Right atrium auricular region (tissue), 2 donors: ENCODE measurements at places on chromosomes 3 and 15. TPM values are rescaled to one million over a fixed set of nuclear protein-coding genes. Genes with fewer than 3 reads are reported as not detected.
A peak's percentile ranks its signal among the peaks of the same experiment; 100 is the strongest.

DNA sequence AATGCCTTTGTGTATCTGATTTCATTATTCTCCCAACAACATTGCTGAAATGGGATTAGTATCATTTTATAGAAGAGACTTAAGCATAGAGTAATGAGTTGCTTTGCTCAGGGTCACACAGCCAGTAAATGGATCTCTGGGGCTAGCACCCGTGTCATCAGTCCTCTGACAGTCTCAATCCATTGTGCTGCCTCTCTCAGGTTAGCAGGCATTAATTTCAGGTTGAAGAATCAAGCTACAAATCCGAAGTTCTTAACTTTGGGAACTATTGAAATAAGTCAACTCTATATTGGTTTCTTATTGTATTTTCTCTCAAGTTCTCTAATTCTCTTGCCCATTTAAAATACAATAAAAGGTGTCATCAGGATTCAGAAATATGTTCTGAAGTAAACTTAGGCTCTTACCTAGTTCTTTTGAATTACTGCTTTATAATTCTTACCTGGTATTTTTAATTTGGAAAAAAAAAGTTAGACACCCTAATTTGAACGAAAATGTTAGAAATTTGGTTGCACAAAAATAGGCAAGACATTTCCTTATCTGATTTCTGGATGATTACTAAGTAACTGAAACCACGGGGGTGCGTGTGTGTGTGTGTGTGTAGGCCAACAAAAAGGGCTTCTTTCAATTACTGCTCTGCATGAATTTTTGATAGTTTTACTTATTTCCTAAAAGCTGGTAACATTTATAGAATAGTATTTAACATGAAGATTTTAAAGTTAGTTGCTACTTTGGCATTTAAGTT is 189.8 kb downstream of the MBNL1 start:
- no peaks in the 10 kb centered on the region for H3K27me3 ChIP-seq
- H3K4me3 ChIP-seq: no peak overlapping the region
- DNase-seq: no peak
- H3K27ac ChIP-seq: no peak overlapping the region
- peaks cover 57% of the 10 kb centered on the region for H3K36me3 ChIP-seq
- no peaks in the 10 kb centered on the region for H3K4me1 ChIP-seq

GRCh38 chr15:98727115-98728040 is 79.0 kb downstream of the IGF1R start:
- DNase-seq: peak; percentile 96
- H3K36me3 ChIP-seq: no peaks in the 10 kb centered on the region
- H3K4me1 ChIP-seq: peaks cover 89% of the 10 kb centered on the region
- H3K27ac ChIP-seq: peak overlapping the region; percentile 89
- no peaks in the 10 kb centered on the region for H3K27me3 ChIP-seq

GRCh38 chr3:196341137-196341536 is 2.9 kb upstream of the TM4SF19 start:
- H3K4me3 ChIP-seq: no peak overlapping the region
- no peaks in the 10 kb centered on the region for H3K36me3 ChIP-seq
- H3K27me3 ChIP-seq: no peaks in the 10 kb centered on the region
- H3K4me1 ChIP-seq: no peaks in the 10 kb centered on the region

Gene AMOTL2
- 119 TPM for total RNA-seq

- H3K36me3 ChIP-seq: no peaks in the 10 kb centered on the region
- DNase-seq: no peak
- H3K27ac ChIP-seq: no peak overlapping the region
- H3K4me1 ChIP-seq: no peaks in the 10 kb centered on the region
- no peak overlapping the region for H3K4me3 ChIP-seq
These were observed 2.2 kb downstream of the ZBED2 start for GRCh38 chr3:111592936-111593335.

DNA sequence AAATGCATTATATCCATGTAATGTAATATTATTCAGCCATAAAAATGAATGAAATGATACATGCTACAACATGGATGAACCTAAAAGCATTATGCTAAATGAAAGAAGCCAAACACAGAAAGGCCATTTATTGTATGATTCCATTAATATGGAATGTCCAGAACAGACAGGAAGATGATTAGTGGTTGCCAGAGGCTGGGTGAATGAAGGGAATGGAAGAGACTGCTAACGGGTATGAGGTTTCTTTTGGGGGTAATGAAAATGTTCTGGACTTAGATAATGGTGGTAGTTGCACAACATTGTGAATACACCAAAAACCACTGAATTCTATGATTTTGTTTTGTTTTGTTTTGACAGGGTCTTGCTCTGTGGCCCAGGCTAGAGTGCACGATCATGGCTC is 61.6 kb upstream of the MAP4 start:
- peak overlapping the region; percentile 48 for H3K27ac ChIP-seq
- H3K27me3 ChIP-seq: no peaks in the 10 kb centered on the region
- no peak overlapping the region for H3K4me3 ChIP-seq
- H3K4me1 ChIP-seq: no peaks in the 10 kb centered on the region
- DNase-seq: no peak

GRCh38 chr3:22098021-22098420 is 347.0 kb upstream of the ZNF385D start:
- no peaks in the 10 kb centered on the region for H3K27me3 ChIP-seq
- H3K4me3 ChIP-seq: no peak overlapping the region
- DNase-seq: no peak
- no peak overlapping the region for H3K27ac ChIP-seq

DNA sequence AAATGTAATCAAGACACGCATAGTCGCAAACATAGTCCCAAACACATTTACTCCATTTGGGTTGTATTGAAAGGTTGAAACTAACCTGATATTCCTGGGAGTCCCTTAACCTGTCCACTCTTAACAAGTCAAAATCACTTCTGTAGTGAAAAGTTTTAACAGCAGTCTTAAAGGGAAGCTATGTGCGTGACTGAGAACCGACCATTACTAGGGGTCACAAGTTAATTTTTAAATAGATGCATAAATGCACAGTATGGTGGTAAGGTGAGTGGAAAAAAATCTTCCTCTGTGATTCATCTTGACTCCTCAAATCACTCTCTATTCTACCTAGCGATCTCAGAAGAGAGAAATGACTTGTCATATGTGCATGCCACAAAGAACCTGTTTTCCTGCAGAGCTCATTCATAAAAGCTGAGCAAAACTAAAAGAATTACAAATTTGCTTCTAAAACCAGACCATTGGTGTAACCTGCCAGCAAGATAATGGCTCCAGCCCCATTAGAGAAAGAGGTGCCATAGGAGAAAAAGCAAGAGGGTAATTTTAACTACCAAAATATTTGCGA is 4.8 kb downstream of the GPR15 start:
- H3K4me1 ChIP-seq: no peaks in the 10 kb centered on the region
- no peaks in the 10 kb centered on the region for H3K36me3 ChIP-seq
- no peak overlapping the region for H3K27ac ChIP-seq
- no peak for DNase-seq

- no peak for DNase-seq
- no peak overlapping the region for H3K27ac ChIP-seq
- no peaks in the 10 kb centered on the region for H3K27me3 ChIP-seq
- H3K4me1 ChIP-seq: no peaks in the 10 kb centered on the region
- H3K36me3 ChIP-seq: no peaks in the 10 kb centered on the region
These were observed 9.0 kb upstream of the STRIT1 start for GRCh38 chr3:155302481-155302880.

Gene CCDC39
- total RNA-seq: not detected

Gene RSRC1
- total RNA-seq: 42.5 TPM

Gene NR2E3
- not detected for total RNA-seq

DNA sequence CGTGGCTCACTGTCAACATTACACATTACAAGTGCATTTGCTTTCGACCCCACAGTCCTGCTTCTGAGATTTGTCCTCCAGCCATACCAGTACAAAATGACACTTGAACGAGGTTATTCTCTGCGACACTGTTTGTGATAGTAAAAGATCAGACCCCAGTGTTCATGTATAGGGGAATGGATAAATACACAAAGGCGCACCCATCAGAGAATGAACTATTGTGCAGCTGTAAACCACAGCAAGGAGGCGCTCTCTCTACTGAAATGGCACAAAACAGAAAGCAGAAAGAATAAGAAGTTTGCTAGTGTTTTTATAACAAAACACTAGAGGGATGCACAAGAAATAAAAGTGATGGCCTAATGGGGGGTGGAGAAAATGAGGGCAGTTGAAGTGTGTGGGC is 4.9 kb upstream of the CHSY1 start:
- no peak overlapping the region for H3K27ac ChIP-seq
- H3K27me3 ChIP-seq: no peaks in the 10 kb centered on the region
- H3K36me3 ChIP-seq: no peaks in the 10 kb centered on the region
- no peak for DNase-seq

Gene C15orf39
- 5.9 TPM for total RNA-seq

Gene POC1A
- 0.78 TPM for total RNA-seq

DNA sequence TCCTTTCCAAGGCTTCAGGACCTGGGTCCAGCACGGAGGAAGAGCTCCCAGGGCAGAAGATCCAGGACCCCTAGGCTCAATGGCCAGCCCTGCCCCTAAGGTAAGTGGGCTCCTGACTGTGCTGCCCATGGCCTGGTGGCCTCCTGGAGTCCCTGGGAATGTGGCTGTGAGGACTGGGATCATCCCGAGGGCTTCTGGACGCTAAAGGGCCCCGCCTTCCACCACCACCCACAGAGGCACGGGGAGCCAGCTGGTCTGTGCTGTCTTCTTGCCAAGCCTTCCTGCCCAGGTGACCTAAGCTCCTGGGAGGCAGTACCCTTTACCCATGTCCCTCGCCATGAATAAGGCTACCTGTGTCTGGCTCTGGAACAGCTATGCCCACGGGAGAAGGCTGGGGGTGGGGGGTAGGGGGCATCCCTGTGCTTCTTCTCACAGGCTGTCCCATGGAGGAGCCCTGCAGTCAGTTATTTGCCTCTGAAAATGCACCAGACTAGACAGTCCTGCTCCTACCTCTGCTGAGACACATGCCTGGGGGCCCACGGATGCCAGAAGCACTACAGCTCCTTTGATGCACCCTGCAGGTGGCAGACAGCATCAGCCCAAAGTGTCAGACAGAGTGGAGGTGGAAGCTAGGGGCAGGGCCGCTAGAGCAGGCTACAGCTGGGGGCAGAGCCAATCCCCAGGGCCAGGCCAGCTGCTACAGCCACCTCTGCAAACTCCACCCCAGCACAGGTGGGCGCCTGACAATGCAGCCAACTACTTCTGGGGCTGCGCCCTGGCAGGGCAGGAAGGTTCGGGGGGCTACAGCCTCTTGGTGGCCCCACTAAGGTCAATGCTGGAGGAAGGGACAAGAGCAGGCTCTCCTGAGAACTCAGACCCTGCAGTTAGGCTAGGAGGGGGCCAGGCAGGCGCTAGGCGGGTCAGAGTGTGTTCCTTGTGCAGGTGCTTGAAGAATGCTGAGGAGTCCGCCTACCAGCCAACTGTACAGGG is 90.9 kb downstream of the SEC22A start:
- no peaks in the 10 kb centered on the region for H3K4me1 ChIP-seq
- no peak for DNase-seq
- H3K36me3 ChIP-seq: peaks cover 44% of the 10 kb centered on the region

- no peaks in the 10 kb centered on the region for H3K27me3 ChIP-seq
- no peak overlapping the region for H3K4me3 ChIP-seq
- no peaks in the 10 kb centered on the region for H3K36me3 ChIP-seq
These were observed 457.1 kb upstream of the ROBO2 start for GRCh38 chr3:76582632-76583378.

DNA sequence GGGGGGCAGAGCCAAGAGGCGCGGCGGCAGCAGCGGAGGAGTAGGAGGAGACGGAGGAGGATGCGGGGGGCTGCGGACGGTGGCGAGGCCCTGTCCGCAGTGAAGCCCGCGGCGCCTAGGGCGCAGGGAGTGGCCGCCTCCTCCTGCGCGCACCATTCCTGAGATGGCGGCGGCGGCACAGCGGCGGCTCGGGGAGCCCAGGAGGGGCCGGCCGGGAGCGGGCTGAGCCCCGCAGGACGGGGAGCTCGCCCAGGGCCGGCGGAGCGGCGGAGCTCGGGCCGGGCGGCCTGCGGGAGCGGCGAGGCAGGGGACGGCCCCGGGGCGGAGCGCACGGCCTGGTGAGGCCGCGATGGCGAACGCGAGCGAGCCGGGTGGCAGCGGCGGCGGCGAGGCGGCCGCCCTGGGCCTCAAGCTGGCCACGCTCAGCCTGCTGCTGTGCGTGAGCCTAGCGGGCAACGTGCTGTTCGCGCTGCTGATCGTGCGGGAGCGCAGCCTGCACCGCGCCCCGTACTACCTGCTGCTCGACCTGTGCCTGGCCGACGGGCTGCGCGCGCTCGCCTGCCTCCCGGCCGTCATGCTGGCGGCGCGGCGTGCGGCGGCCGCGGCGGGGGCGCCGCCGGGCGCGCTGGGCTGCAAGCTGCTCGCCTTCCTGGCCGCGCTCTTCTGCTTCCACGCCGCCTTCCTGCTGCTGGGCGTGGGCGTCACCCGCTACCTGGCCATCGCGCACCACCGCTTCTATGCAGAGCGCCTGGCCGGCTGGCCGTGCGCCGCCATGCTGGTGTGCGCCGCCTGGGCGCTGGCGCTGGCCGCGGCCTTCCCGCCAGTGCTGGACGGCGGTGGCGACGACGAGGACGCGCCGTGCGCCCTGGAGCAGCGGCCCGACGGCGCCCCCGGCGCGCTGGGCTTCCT is at the start of gene GPR27:
TSS of gene GPR27 (plus strand) at position 155 of the 909 bp plus-strand sequence. CDS start at position 350, 195 bp downstream.
- H3K36me3 ChIP-seq: no peaks in the 10 kb centered on the region
- H3K4me1 ChIP-seq: peaks cover 4% of the 10 kb centered on the region
- H3K4me3 ChIP-seq: peak within 1 kb of the TSS; percentile 52

Gene LSAMP
- 2.1 TPM for total RNA-seq

Gene CFAP100
- total RNA-seq: not detected

DNA sequence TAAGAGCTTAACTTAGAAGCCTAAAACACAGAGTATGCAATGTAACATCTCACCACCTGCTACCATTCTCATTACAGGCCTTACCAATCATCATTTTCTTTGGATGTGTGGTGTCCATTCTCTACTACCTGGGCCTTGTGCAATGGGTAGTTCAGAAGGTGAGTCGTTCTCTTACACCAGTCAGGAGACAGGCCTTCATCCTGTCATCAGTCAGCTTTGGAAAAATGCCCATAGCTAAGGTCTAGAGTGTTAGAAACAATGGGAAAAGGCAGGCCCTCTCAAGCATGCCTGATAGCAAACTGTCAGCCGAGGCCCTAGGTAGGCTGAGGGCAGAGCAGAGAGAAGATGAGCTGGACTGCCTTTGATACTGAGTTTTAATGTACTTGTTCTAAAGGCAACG is 13.5 kb downstream of the SLC28A2 start:
- DNase-seq: no peak
- H3K4me3 ChIP-seq: no peak overlapping the region
- no peaks in the 10 kb centered on the region for H3K36me3 ChIP-seq
- no peak overlapping the region for H3K27ac ChIP-seq
- no peaks in the 10 kb centered on the region for H3K4me1 ChIP-seq

Gene CCRL2
- total RNA-seq: 4.2 TPM

Gene GOLGA6A
- total RNA-seq: not detected
